ENCODE measurements at places on chromosomes 2 and 18.

- no peak for DNase-seq
Observed at GRCh38 chr2:1912771-1913170, 168.5 kb upstream of the PXDN start.

GRCh38 chr2:136495636-136496035, 269.7 kb upstream of the THSD7B start:
- no peak for DNase-seq

GRCh38 chr2:60364491-60364890, 189.0 kb downstream of the BCL11A start:
- DNase-seq = no peak

GRCh38 chr2:159616286-159616701, at the start of gene BAZ2B:
TSS of gene BAZ2B (minus strand) at chr2:159616548. CDS start at chr2:159478719, 137,829 bp downstream.
- no peak for DNase-seq

DNA sequence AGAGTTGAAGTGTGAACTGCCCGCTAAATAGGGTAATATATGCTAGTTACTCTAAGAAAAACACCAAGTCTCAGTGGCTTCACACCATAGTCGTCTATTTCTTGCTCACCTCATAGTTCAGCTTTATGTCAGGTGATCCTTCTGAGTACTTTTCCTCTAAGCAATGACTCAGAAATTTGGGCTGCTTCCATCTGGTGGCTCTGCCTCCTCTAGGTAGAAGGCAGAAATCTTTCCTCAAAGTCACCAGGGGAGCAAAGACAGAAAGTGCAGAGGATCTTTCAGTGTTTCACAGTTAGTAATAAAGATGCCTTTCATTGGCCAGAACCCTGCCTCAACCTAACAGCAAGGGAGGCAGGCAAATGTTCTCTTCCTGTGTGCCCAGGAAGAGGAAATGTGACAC, 17.3 kb downstream of the CDH20 start:
- DNase-seq = no peak

DNA sequence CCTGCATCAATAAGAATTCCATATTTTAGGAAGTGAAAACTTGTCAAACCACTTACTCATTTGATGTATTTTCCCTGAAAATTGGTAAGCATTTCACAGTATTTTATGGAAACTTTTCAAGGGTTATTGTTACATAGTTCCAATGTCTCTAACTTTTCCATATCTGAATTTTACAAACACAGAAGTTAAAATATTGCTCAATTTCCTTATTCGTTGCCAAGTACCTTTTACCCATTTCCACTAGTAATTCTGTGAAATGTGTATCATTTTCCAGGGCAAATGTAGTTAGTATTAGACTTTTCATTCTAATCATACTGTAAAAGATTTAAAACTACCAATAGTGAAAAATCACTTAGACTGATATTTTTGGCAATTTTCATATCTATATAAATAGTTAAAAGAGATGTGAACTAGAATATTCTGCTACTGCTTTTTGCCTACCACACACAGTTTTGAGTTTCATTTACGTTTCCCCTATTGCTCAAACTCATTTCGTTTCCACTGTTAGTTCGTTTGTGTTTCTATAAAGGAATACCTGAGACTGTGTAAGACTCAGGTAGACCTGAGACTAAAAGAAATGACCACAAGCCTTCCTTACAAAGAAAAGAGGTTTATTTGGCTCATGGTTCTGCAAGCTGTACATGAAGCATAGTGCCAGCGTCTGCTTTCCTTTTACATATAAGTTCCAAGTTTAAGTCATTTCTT, 86.3 kb downstream of the PMS1 start:
- no peak for DNase-seq

- no peak for DNase-seq
Observed at GRCh38 chr2:26584191-26584590, 57.0 kb downstream of the CIB4 start.

GRCh38 chr2:79630060-79630459, 117.2 kb downstream of the CTNNA2 start:
- DNase-seq = no peak
